DMS 273 treated with DMSO at 0.1 percent for 48 hours (cell line): ENCODE measurements at places on chromosomes 1 and 21.
A peak's percentile ranks its signal among the peaks of the same experiment; 100 is the strongest.

- no peak for DNase-seq
Observed at GRCh38 chr1:67679691-67680090, 5.3 kb upstream of the GADD45A start.

DNA sequence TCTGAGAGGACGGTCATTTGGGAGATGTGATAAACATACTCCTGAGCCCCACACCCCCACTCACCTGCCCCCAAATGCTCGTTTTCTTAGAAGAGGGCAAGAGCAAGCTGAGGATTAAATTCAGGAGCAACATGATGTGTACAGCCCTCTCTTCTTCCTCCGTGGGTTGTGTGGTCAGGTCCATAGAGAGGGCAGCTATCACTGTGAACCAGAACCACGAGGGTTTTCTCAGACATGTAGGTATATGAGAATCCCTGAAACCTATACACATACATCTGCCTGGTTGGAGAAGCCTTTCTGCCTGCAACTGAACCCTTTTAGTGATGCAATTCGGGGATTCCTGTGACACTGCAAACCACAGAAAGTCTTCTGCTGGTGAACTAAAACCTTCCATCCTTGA, 38.9 kb downstream of the PGM1 start:
- no peak for DNase-seq

GRCh38 chr1:55289614-55290013, 74.5 kb upstream of the USP24 start:
- DNase-seq = no peak

- no peak for DNase-seq
Observed at GRCh38 chr1:65266476-65266875, 42.9 kb upstream of the DNAJC6 start.

DNA sequence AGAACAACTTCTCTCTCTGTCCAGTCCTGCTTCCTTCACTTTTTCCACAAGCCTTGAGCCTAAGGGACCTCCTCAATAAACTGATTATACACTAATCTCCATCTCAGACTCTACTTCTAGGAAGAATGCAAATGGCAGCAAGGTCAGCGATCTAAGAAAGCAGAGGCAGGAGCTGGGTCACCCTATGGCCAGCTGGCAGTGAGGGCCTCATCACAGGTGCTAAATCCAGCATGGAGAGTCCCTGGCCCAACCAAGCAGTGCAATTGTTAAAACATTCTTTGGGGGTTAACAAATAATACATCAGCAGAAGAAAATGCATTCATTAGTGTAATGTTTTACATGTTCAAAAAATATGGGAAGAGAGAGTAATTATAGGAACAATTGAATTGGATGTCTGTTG, 416.0 kb downstream of the SIPA1L2 start:
- no peak for DNase-seq

- no peak for DNase-seq
Observed at GRCh38 chr1:9233241-9233941, 1.2 kb upstream of the H6PD start.

DNA sequence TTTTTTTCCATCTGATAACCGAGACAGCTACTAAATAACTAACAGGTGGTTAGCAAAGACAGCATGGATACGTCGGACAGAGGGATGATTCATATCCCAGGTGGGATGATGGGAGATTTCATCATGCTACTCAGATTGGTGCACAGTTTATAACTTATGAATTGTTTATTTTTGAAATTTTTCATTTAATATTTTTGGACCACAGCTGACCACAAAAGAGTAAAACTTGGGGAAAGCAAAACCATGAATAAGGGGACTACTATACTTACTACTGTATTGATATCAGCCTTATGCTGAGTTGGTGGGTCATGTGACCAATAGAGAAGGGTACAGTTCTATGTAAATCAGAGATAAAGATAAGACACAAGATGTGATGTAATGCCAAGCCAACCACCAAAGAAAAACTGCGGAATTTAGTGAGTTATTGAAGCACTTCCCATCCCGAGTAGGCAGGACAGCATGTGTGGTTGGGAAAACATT, 248.1 kb upstream of the C1orf105 start:
- DNase-seq = no peak

DNA sequence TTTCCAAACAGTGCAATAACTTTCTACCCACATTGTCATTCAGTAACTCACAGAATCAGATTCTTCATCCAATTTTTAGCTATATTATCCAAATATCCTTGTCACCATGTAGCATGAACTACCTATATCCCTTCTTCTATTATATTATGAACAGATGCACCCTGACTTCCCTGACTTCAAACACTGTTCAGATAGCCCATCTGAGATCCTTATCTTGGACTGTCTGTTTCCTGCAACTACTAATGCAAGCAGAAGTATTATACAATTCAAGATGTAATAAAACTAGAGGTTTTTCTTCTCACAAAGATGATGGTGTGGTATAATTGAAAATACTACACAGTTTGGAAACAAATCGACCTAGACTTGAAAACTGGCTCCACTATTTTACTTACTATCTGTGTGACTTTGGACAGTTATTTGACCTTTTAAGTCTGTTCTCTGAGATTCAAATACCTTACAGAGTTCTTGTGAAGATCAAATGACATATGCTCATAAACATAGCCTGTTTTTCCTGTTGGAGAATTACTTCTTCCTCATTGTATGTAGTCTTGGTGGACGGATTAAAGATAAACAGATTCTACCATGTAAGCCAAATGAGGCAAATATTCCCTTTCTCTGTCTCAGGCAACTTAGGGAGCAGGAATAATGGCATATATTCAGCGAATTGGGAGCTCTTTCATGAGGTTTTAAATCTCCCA, 407.9 kb upstream of the ZRANB2 start:
- no peak for DNase-seq

GRCh38 chr1:223217781-223218180, 74.7 kb upstream of the TLR5 start:
- no peak for DNase-seq

DNA sequence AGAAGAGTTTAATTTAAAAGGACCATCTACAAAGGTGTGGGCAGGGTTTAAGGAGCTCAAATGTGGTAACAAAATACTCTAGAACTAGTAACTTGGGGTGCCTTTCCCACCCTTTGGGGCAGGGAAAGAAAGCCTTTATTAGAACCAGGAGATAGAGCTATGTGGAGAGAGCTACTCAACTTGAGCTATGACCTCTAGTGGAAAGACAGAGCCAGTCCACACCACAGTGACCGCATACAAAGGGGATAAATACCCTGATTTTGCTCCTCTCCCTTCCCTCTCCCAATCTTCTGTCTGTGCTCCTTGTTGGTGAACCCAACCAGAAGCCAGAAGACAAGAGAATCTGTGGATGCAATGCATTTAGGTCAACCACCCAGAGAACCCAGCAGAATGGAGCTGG, 54.4 kb upstream of the JAK1 start:
- no peak for DNase-seq

DNA sequence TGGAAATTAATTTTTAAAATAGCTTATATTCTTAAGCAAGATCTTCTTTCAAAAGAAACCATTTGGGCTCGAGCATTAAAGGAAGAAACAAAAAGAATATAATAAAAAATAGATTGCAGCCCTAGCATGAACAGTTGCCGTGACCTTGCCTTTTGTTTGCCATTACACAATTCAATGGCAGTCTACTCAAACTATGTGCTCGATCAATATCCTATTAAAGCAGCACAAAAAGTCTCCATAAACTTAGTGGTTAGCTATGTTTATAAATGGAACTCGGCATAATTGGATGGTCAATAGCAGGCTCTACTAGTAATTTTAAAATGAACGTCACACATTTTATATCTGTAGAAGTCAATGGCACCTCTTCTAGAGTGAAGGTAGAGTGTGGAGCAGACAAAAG, 256.5 kb downstream of the NFIA start:
- no peak for DNase-seq

GRCh38 chr1:234670967-234671626, 61.1 kb upstream of the IRF2BP2 start:
- DNase-seq = no peak

- DNase-seq = no peak
Observed at GRCh38 chr1:231184891-231185290, 23.0 kb downstream of the TRIM67 start.

DNA sequence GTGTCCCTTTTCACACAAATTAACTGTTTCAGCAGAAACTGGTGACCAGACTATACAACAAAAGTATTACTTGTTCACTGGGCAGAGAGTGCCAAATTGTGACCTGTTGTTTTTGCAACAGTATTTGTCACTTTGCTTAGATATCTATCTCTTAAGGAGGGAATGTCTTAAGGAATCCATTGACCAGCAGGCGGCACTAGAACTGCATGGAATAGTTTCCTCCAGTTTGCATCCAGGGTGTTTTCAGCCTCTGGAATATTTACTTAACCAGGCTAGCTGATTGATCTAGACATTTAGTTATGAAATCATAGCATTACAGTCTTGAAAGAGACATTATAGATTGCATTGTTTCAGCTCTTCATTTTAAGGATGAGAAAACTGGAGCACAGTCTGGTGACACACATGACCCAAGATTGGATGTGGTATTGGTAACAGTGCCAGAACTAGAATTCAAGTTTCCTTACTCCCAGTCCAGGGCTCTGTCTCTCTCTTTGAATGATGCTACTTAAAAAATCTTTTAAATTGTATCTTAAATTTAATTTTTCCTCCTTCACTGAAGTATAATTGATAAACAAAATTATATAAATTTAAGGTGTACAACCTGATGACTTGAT, 16.9 kb downstream of the RPTN start:
- DNase-seq = peak; percentile 13

DNA sequence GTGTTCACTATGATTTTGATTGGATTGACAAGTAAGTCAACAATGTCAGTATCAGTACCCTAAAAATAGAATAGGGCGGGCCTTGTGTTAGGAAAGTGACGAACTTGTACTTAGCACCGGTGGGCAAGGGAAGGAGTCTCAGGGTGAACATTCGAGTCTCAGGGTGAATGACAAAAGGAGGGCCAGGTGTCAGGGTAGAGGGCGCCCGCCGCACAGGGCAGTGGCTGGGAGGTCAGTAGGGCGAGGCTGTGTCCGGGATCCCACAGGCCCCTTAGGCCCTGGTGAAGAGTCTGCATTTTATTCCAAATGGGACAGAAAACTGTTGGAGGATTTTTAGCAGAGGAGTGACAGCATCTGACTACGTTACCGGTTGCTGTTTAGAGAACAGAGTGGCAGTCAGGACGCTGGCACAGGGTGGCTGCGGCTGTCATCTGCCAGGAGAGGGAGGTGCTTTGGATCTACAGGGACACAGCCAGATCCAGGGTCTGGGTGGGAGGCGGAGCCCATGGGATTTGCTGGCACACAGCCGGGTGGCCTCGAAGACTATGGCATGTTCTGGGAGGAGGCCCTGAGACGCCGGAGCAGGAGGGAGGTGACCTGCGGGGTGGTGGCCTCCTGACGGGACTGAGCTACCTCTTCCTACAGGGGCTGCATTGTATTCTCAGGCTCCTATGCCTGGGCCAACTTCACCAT, 11.0 kb downstream of the AGTRAP start:
- no peak for DNase-seq

GRCh38 chr1:238658763-238659162, 727.6 kb upstream of the CHRM3 start:
- no peak for DNase-seq

- DNase-seq = no peak
Observed at GRCh38 chr1:36654586-36654985, 171.9 kb upstream of the CSF3R start.

GRCh38 chr1:242196914-242197313, 198.0 kb upstream of the MAP1LC3C start:
- DNase-seq = no peak

DNA sequence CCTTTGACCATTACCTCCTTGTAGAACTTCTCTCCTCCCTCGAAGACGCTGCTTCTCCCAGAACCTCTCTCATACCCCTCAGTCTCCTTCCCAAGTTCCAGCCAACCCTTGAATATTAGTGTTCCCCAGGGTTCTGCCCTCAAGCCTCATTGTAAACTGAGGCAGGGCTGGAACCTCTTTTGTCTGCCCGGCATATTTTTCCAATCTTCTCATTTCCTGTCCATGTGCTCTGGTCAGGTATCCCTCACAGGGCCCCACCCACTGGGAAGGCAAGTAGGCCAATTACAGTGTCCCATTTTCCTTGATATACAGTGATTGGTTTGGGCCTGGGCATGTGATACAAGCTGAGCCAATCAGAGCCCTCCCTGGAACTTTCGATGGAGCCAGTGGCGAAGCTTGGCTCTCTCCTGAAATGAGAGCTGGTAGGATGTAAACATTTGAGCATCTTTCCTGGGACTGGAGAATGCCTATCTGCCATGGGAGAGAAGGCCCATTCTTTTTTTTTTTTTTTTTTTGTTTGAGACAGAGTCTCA, 57.1 kb upstream of the ID3 start:
- DNase-seq = no peak

- peak; percentile 43 for DNase-seq
Observed at GRCh38 chr21:34544032-34544496, 32.1 kb upstream of the KCNE1 start.

DNA sequence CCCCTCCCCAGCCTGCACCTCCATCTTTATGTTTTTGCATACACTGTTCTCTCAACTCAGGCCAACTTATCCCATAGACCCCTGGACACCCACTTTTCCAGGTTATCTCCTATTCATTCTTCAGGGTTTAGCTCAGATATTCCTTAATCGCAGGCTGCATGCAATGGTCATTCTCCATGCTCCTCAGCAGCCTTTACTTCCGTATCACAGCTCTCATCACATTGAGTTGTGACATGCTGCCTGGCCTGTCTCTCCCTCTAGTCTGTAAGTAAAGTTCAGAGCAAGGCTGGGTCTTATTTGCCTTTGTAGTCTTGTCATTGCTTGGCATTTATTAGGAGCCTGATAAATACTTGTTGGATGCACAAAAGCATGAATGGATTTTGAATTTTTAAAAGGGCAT, 6.9 kb downstream of the DNAJC6 start:
- no peak for DNase-seq

DNA sequence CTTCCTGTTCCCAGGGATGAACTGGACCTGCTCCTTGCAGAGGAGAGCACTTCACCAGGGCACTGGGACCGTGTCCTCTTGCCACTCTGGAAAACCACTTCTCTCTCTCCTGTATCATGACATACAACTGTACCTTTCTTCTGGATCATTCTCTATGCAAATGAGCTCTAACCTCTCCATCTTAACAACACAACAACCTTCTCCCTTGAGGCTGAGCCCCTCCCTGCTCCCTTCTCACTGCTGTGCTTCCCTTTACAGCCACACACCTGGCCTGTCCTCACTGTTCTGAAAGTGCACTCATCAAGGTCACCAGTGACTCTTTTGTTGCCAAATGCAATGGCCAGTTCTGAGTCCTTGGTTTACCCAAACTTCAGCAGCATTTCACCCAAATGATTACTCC, 54.5 kb upstream of the MRPS6 start:
- DNase-seq = no peak

- DNase-seq = no peak
Observed at GRCh38 chr1:52234708-52235107, 92.8 kb downstream of the ZFYVE9 start.

- no peak for DNase-seq
Observed at GRCh38 chr1:99994496-99994895, 24.7 kb downstream of the SLC35A3 start.

- no peak for DNase-seq
Observed at GRCh38 chr1:24888061-24888970, 41.8 kb downstream of the RUNX3 start.
